SK-N-DZ (cell line): ENCODE measurements at places on chromosomes 5 and 9.

DNA sequence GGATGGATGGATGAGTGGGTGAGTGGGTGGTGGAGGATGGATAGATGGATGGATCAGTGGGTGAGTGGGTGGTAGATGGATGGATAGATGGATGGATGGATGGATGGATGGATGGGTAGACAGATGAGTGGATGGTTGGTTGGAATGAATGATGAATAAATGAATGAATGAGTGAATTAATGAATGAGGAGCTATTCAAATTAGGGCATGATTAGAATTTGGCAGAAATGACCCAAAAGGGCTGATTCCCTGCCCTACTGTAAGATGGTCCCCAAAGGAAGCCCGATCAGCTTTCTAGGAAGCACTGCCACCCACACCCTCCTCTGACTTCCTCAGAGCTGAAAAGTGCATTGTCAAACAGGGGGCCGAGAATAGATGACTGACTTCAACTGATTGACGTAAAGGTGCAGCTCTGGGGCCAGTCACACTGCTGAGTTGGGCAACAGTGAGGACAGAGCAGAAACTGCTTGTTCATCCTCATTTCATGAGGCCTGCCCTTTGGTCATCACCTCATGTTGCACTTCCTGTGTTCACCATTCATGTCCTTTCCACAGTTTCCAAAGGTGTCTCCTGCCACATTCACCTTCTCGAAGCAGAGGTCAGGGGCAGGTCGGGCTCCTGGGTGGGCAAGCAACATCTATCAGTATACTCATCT lies 34.3 kb downstream of the NIPAL4 start:
- DNase-seq = no peak

GRCh38 chr5:112411903-112412302 lies 7.2 kb downstream of the EPB41L4A start:
- no peak for DNase-seq

- DNase-seq = no peak
These were observed 305.9 kb upstream of the PRR16 start for GRCh38 chr5:120158211-120158610.

- no peak for DNase-seq
These were observed 142.8 kb downstream of the PDZD2 start for GRCh38 chr5:31781772-31782171.

DNA sequence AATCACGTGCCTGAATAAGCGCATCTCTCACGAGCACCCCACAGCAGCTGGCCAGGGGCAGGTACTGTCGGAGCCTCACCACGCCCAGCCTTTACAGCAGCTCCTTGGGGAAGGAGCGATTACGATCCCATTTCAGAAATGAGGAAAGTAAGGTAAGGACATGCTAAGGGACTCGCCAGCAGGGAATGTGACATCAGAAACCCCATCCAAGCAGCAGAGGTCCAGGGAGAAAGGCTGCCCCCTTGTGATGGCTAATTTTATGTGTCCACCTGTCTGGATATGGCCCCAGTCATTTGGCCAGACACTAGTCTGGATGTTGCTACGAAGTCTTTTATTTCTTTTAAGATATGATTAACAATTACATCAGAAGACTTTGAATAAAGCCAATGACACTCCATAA lies 77.3 kb downstream of the UBE2QL1 start:
- DNase-seq = peak; percentile 62

DNA sequence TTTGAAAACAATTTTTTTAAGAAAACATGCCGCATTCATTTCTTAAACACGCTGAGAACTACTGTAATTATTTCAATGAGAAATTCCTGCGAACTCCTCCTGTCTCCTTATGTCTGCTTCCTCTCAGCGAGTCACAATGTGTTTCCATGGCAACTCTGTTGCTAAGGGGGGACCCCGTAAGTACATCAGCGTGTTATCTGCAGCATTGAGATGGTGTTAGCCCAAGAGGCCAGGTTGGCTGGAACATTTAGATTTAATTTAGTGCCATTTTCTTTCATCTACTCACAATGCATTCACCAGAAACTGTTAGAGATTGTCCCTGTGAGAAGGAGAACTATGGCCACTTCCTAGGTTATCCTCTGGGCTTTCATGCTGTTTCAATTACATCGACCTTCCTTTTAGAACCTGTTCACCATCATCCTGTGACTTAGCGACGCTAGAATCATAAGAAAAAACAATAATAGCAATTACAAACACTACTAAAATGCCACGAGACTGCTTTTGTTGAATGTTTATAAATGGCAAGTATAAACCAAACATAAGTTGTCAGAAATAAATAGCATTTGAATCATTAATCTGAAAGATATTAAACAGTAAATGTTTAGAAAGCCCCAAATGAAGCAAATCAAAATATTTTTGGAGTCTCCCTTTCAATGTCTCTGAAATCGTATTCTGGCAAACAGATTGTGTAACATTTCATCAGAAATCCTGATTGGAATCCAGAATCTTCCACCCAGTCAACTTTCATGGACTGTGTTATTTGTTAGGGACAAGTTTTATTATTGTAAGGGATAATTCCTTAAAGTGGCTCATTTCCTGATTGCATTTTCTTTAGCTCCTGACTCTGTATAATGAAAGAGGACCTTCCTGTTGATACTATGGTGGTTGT lies 39.7 kb upstream of the SHC3 start:
- peak; percentile 78 for DNase-seq

DNA sequence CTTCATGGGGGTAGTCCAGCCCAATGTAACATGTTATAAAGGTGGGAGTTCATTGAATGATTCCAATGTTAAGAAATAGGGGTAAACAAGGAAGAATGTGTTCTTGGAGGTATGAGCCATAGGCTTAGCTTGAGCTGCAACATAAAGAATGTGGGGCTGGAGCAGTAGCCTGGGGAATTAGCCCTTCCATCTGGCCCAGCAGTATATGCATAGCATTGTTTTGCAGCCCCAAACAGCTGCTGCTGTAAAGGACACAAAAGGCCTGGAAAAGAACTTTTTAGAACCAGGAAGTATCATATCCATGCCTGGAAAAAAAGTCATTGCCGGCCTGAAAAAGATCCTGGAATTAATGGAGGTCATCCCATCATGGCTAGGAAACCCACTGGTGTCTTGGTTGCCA lies 55.8 kb upstream of the SMARCA2 start:
- DNase-seq = no peak

- no peak for DNase-seq
These were observed 23.7 kb downstream of the BARHL1 start for GRCh38 chr9:132606066-132606465.

DNA sequence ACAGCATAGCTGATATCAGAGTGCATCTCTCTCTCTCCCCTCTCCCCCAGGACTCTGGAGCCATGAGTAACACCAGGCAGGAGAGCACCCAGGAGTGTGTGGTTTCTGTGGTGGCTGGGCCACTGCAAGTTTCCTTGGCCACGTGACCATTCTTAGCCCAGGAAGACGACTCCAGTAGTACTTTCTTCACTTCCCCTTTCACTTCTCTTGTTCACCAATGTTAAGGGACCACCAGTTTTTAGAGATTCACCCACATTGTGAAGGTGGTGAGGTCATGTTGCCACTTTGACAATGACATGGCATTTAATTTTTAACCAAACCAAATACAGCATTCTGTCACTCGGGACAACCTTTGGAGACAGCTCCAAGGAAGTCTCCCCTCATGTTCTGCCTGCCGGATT lies 17.9 kb upstream of the DAPK1 start:
- no peak for DNase-seq

DNA sequence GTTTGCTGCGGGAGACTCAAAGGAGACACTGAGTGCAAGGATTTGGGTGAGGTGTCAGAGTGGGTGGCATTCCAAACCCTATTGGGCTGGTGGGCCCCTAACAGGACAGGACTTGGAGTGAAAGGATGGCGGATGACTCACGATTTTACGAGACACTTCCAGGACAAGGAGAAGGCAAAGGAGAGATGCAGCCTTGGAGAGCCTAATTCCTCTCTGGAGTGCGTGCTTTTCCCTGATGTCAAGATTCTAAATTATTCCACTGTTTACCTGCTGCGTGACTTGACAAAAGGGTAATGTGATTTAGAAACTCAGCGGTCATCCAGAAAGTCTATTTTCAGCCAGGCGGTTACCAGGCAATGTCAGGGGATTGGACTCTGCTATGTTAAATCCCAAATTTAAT lies 41.6 kb upstream of the CD180 start:
- DNase-seq = no peak

DNA sequence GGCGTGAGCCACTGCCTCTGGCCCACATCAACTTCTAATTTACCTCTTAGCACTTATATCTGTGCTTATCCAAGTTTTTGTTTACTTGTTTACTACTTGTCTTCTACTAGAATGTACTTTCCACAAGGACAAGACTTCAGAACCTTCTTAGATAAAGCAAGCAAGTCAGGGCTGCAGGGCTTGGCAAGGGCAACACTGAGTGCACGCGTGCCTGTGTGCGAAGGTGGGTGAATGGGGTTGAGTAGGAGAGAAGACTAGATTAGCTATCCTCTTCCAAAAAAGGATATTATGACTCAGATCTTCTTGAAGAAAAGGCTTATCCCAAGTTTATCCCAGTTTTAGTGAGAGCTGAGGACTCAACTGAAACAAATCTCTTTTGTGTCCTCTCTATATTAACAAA lies 19.3 kb downstream of the AK3 start:
- no peak for DNase-seq

- no peak for DNase-seq
These were observed 154.8 kb downstream of the SGCD start for GRCh38 chr5:156481741-156482140.

DNA sequence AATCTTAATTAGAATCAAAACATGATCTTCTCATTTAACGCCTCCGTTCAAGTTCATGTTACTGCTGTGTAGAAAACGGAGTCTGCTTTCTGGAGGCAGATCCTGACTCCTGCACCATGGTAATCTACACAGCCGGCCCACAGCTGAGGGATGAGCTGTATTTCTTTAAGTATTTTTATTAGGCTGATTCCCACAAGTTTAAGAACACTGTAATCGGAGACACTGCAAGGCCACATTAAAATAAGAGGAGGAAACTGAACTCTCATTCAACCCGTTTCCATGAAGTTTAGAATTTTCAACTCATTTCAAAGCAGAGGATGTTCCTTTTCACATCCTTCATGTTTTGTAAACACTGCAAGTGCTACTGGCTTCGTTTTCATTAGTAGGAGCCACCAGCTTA lies 372.2 kb downstream of the NFIB start:
- no peak for DNase-seq

DNA sequence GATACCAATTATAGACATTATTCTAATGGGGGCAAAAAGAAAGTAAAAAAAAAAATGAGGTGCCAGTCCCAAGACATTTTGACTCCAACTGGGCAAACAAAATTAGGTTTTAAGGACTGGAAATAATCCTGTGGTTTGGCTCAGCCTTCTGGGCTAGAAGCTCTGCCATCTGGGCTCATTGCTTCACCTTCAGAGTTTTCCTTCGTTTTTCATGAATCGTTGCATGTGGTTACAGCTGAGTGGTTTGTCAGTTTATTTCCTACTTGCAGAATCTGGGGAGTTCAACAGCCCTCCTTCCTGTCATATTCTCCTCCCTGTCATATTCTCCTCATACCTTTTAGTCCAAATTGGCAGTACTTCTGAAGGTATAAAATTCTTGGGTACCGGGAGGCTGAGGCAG lies 12.0 kb downstream of the UGT3A2 start:
- DNase-seq = no peak

- DNase-seq = no peak
These were observed 48.1 kb upstream of the OLFM1 start for GRCh38 chr9:135039266-135039870.
